Heart left ventricle (tissue), 16 donors: ENCODE measurements at places on chromosomes 2 and 18.

GRCh38 chr18:23274638-23275482, 139.6 kb downstream of the CABLES1 start:
- no peak overlapping the region for H3K4me3 ChIP-seq
- H3K27me3 ChIP-seq: no peaks in the 10 kb centered on the region
- H3K36me3 ChIP-seq: no peaks in the 10 kb centered on the region
- H3K4me1 ChIP-seq: peaks cover 3% of the 10 kb centered on the region
- no peak overlapping the region for H3K27ac ChIP-seq

- H3K4me1 ChIP-seq: no peaks in the 10 kb centered on the region
- H3K36me3 ChIP-seq: no peaks in the 10 kb centered on the region
- no peak for DNase-seq
- no peaks in the 10 kb centered on the region for H3K27me3 ChIP-seq
- peak overlapping the region; percentile 96 for H3K27ac ChIP-seq
Observed at GRCh38 chr2:163734881-163735684, 725 bp downstream of the FIGN start.

DNA sequence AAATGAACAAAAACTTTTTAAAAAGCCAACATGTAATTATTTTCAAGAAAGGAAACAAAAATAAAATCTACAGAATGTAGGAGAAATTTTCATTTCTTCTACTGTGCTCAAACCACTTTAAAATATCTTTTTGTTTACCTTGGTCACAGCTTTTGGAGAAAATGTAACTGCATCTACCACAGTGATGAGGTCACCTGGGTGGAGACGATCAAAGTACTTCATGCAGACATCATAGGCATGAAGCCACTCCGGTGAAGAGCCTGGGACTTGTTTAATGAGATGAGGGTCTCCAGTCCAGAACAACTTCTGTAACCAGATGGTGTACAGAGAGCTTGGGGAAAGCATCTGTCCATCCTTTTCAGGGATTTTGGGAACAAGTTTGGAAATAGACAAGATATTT, 285.8 kb downstream of the NBAS start:
- no peak overlapping the region for H3K4me3 ChIP-seq
- no peak overlapping the region for H3K27ac ChIP-seq
- peaks cover 21% of the 10 kb centered on the region for H3K36me3 ChIP-seq
- DNase-seq: no peak

DNA sequence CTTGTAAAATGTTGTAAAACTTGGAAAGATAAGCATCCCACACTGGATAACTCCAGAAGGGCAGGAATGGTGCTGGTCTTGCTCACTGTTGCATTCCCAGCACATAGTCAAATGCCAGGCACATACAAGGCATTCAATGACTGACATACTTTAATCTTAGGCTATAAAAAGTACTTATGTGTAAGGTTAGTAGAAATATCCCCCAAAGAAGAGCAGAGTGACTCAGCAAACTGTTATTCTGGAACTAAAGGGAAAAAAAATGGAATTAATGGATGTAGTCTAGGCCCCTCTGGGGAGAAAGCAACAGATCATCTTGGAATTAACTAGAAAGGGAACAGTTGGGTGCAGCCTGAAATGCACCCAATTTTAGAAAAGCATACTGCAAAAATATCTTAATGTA, 9.0 kb downstream of the ZBTB14 start:
- DNase-seq: no peak
- H3K4me1 ChIP-seq: no peaks in the 10 kb centered on the region
- no peaks in the 10 kb centered on the region for H3K27me3 ChIP-seq
- H3K4me3 ChIP-seq: no peak overlapping the region
- H3K27ac ChIP-seq: no peak overlapping the region

DNA sequence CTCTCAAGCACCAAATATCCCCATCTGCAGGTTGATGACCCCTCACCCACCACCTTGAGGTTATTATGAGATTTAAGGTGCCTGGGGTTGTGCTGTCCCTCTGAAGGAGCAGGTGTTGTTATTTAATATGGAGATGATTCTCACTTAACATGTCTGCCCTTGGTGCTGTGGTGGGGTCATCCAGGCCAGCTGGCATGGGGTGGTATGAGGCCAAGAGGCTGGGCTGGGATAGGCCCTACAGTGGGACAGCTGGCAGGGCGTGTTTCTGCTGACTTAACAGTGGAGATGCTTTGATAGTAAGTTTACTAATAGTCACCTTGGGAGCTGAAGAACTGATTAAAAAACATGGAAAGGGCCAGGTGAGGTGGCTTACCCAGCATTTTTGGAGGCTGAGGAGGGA, 22.4 kb downstream of the SERPINB12 start:
- H3K27me3 ChIP-seq: no peaks in the 10 kb centered on the region
- no peak overlapping the region for H3K27ac ChIP-seq
- no peak for DNase-seq

- no peaks in the 10 kb centered on the region for H3K4me1 ChIP-seq
- DNase-seq: peak; percentile 54
- no peaks in the 10 kb centered on the region for H3K27me3 ChIP-seq
- no peak overlapping the region for H3K27ac ChIP-seq
- H3K36me3 ChIP-seq: no peaks in the 10 kb centered on the region
- no peak overlapping the region for H3K4me3 ChIP-seq
Observed at GRCh38 chr2:209872675-209873074, 101.0 kb downstream of the UNC80 start.

- H3K27ac ChIP-seq: no peak overlapping the region
- no peak overlapping the region for H3K4me3 ChIP-seq
- H3K27me3 ChIP-seq: no peaks in the 10 kb centered on the region
Observed at GRCh38 chr2:198615972-198616371, 811.6 kb downstream of the PLCL1 start.

DNA sequence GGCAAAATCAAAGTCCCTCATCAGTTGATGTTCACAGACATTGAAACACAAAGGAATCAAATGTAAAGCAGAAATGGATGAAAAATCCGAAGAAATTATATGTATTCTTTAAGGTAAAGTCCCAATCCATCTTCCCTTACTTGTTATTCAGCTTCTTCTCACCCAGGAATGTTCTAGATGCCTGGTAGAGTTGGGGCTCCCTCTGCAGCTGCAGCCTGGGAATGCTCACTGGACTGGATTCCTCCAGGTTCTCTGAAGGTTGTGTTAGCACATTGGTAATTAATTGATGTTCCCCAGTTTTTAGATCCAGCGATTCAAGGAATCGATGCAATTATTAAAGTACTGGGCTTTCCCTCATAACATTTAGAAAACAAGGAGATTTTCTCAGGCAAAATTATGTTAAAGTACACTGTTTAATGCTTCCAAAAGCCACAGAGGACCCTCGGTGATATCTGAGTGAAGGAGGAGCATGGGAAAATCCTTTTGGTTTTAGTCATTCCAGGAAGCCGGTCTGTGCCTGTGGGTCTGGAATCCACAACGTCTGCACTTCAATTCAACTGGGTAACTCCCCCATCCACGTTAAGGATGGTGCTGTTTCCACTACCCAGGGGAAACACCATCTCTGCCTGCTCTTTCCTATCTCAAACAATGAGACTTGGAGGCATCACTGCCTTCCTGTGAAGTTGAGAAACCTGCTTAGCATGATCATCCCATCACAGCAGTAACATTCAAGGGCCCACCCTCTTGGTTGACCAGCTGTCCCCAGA, 22.0 kb downstream of the NTSR2 start:
- H3K4me1 ChIP-seq: no peaks in the 10 kb centered on the region
- H3K27ac ChIP-seq: no peak overlapping the region
- H3K4me3 ChIP-seq: no peak overlapping the region
- H3K27me3 ChIP-seq: no peaks in the 10 kb centered on the region
- H3K36me3 ChIP-seq: no peaks in the 10 kb centered on the region

DNA sequence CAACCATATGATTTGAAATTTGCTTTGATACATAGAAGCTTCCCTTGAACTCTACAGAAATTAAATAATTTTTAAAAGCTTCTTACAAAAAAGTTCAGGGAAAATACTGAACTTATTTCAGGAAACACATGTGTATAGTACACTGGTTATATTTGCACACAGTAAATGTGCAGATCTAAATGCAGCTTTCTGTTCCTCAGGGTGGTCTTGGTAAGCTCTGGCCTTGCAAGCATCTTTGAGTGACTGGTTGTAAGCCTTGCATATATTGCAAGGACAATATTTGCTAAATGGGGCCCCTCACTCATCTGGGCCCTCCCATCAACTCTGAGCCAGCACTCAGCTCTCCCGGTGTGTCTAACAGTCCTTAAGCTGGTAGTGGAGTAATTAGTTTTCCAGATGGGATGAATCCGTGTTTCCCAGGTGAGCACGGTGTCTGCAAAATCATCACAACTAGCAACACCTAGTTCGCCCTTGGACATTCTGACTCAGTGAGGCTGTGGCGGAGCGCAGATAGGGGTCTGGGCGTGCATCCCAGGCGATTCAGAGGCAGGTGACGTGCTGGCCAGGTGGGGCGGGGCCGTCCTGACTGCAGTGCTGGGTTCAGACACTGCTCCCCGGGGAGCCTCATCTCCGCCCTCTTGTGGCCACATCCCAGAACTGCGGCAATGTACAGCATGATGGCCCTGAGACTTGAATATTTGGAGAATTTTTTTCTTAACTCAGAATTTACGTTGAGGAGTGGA, 149.6 kb downstream of the MBP start:
- no peaks in the 10 kb centered on the region for H3K36me3 ChIP-seq
- no peaks in the 10 kb centered on the region for H3K27me3 ChIP-seq
- DNase-seq: peak; percentile 84
- no peak overlapping the region for H3K27ac ChIP-seq
- H3K4me1 ChIP-seq: peaks cover 7% of the 10 kb centered on the region

- no peak overlapping the region for H3K27ac ChIP-seq
- no peaks in the 10 kb centered on the region for H3K27me3 ChIP-seq
- no peaks in the 10 kb centered on the region for H3K4me1 ChIP-seq
- no peak for DNase-seq
Observed at GRCh38 chr2:1766425-1766824, 22.1 kb upstream of the PXDN start.

DNA sequence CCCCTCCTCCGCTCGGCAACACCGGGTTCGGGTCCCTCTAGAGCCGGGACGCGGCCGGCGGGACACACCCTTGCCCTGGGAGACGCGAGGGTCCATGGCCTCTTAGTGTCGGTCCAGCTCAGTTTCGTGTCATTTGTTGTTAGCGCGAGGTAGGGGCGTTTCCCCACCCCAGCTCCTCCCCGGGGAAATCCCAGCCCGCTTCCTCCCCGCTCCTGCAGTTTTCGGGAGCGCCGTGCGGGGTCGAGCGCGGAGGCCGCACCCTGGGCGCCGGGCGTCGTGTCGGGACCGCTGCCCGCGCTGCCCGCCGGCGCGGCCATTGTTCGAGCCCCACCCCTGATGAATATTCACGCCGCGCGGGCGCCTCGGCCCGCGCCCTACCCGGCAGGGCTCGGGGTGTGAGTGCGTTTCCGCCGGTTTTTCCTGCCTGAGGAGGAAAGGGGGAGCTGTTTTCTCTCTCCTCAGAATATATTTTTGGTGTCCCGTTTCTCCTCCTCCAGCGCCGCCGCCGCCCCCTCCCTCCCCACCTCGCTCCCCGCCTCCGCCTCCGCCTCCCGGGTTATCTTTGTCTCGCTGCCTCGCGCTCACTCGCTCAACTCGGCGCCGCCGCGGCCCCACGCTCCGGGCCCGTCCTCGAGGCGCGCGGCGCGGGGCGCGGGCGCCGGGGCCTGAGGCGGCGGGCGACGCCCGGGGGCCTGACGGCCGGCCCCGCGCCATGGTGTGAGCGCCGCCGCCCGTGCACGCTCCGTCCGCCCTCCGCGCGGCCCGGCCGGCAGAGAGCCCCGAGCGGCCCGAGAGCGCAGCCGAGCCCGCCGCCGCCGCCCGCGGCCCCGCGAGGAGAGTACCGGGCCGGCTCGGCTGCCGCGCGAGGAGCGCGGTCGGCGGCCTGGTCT, at the start of gene MAP4K4:
Gene MAP4K4, plus strand, starts transcription at position 584 of the 890 bp plus-strand sequence. CDS start 374 bp downstream, outside the sequence.
- H3K27ac ChIP-seq: peak within 1 kb of the TSS; percentile 95
- no peaks in the 10 kb centered on the region for H3K36me3 ChIP-seq
- peak within 1 kb of the TSS; percentile 74 for H3K4me3 ChIP-seq
- DNase-seq: peak; percentile 92

DNA sequence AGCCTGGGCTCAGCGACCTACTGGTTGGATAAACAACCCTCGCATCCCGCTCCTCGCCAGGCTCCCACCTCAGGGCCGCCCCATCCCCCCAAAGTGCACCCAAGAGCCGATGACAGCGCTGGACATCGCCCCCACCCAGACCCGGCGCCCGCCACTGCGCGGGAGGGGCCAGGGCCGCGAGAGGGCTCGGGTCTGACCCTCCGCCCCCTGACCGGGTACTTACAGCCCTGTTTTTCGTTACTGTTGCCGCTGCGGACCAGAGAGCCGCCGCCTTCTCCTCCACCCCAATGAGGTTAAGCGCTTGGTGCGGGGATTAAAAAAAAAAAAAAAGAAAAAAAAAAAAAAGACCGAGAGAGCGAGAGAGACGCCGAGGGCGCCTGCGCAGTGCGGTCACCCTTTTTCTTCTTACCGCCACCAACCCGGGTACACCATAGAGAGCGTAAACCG, at the start of gene CLASP1:
Gene CLASP1, minus strand, starts transcription at position 314 of the 447 bp plus-strand sequence. CDS start 43,567 bp downstream, outside the sequence.
- no peaks in the 10 kb centered on the region for H3K27me3 ChIP-seq
- peaks cover 4% of the 10 kb centered on the region for H3K36me3 ChIP-seq
- peak within 1 kb of the TSS; percentile 99 for H3K27ac ChIP-seq
- H3K4me1 ChIP-seq: peaks cover 41% of the 10 kb centered on the region
- DNase-seq: no peak

DNA sequence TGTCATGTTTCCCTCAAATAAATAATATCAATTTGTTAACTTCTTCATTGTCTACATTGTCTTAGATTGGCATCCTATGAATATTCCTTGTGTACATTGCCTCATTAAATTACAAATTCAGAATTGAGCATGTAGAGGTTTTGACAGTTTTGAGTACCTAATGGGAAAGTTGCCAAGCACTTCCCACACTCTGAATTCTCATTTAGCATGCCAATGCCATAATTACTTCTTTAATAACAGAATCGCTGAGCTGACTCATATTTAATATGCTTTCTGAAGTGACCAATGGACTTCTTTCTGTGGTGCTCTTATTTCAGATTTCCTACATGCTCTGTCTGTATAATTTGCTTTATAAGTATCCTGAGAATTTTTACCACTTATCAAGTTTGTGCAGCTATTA, 114.4 kb upstream of the NOL4 start:
- no peak overlapping the region for H3K4me3 ChIP-seq
- DNase-seq: no peak
- H3K36me3 ChIP-seq: no peaks in the 10 kb centered on the region
- H3K4me1 ChIP-seq: no peaks in the 10 kb centered on the region

GRCh38 chr2:158457826-158458616, 1.3 kb downstream of the PKP4 start:
- no peaks in the 10 kb centered on the region for H3K27me3 ChIP-seq
- no peaks in the 10 kb centered on the region for H3K36me3 ChIP-seq
- peak overlapping the region; percentile 75 for H3K4me3 ChIP-seq
- peak; percentile 71 for DNase-seq
